ENCODE measurements at places on chromosomes 5 and 9.

DNA sequence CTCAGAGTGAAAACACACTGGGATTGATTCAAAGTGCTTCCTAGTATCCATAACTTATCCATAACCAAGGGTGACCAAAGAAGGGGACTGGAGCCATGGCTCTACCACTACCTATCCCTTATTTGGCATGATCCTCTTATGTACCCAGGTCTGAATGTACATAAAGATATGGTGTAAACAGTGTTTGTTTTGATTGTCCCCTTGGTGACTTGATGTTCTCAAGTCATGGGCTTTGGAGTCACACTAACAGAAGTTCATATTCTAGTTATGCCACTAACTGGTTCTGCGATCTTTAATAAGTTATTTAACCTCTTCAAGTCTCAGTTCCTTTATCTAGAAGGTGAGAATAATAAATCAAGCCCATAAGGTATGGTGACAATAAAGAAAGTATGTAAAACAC lies 283.4 kb upstream of the PTGER4 start:
- DNase-seq, result no peak

GRCh38 chr9:101594796-101595195 lies at the start of gene PPP3R2:
Gene PPP3R2, minus strand, starts transcription at chr9:101594969. Its CDS starts 48 bp downstream, at chr9:101594921.
- no peak for DNase-seq

- DNase-seq, result no peak
Measured at GRCh38 chr5:154196955-154197652, 6.6 kb downstream of the GALNT10 start.

GRCh38 chr5:108945094-108945493 lies 197.4 kb downstream of the FER start:
- no peak for DNase-seq

DNA sequence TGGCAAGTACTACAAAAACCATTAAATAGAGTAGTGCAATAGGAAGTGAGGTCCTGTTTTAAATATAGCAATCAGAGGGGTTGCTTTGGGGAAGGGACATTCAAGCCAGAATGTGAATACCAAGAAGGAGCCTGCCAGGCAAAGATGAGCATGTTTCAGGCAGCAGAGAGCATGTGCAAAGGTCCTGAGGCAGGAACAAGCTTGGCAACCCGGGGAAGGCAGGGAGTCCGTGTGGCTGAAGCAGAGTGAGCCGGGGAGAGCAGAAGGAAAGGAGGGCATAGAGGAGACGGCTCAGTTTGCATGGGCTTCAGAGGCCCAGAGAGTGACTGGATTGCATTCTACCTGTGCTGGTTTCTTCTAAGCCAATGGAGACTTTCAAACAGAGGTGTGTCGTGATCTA lies 22.7 kb upstream of the CPLX2 start:
- DNase-seq, result no peak

GRCh38 chr5:8098081-8098480 lies 229.1 kb downstream of the MTRR start:
- DNase-seq, result no peak

DNA sequence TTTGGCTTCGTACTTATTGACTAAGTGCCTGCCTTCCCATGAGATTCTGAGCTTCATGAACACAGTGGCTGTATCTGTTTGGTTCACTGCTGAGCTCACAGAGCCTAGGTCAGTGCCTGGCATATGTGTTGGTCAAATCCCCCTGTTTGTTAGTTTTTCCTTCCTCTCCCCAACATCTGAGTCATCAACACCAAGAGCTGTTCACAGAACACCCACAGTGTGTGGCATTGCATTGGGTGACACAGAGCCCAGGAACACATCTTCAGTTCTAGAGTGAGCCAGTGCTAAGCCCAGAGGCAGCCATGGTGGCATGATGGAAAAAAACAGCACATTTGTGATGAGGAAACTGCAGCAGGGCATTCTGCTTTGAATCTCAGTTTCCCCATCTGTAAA lies 294.6 kb downstream of the SEC61B start:
- no peak for DNase-seq

GRCh38 chr9:111983484-111983908 lies 86.9 kb downstream of the UGCG start:
- DNase-seq, result peak; percentile 88

- DNase-seq, result no peak
Measured at GRCh38 chr5:134735243-134735642, 3.1 kb upstream of the CAMLG start.

GRCh38 chr5:179118338-179118737 lies 58.2 kb downstream of the ZNF354C start:
- DNase-seq, result no peak

DNA sequence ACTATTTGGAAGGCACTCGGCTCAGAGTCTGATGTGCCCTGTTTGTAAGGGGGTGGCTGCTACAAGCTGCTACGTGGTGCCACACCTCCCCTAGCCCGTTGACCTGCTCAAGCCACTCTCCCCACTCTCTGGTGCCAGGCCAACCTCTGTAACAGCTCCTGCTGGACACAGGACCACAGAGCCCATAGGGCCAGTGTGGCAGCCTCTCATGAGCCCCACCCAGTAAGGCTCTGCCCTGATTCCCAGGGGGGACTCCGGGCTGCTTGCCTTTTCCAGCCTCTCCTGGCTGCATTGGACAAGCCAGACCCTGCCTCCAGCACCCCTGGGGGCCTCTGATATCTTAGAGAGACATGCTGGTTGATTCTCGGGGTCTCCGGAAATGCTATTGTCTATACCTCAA lies 53.3 kb upstream of the ANGPTL2 start:
- no peak for DNase-seq

- no peak for DNase-seq
Measured at GRCh38 chr5:120999550-120999949, 535.5 kb downstream of the PRR16 start.

- DNase-seq, result no peak
Measured at GRCh38 chr9:112532427-112532826, 45.8 kb downstream of the KIAA1958 start.

- no peak for DNase-seq
Measured at GRCh38 chr9:17090041-17090440, 44.8 kb upstream of the CNTLN start.

GRCh38 chr5:33338336-33339110 lies 102.2 kb upstream of the TARS1 start:
- DNase-seq, result no peak

DNA sequence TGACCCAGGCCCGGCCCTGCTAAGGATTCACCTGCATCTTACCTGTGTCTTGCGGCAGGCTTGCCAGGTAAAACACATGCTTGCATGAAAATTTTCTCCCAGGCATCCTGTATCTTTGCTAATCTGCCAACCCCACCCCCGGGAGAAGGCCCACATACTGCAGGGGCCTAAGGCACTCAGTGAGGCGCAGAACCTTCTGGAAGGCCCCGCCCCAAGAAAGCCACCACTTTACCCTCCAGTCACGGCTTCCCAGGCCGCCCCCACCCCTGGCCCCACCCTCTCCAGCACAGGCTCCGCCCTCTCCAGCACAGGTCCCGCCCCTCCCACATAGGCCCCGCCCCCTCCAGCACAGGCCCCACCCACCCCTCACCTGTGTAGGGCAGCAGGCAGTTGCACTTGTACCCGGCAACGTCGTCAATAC lies 29.8 kb upstream of the SEC16A start:
- no peak for DNase-seq

Measured in GM12864 (cell line).